ENCODE measurements at places on chromosomes 7 and 10.

GRCh38 chr10:127964621-127965020 is 57.7 kb downstream of the PTPRE start:
- DNase-seq = no peak

DNA sequence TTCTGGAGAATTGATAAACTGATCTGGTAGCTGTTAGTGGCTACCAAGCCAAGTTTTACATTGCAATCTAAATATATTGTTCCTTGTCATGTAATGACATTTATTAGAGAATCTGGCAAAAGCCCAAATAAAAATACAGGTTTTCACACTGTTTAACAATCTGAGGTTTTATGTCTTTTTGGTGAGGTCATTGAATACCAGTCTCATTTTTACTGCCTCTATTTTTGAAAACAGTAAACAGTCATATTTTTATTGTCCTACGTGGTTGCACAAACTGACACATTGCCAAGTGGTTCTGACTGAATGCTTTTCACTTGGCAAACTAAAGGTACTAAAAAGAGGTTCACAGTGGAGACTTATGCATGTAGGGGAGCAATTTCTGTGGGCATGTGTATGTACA is 157.5 kb downstream of the PRKG1 start:
- no peak for DNase-seq

DNA sequence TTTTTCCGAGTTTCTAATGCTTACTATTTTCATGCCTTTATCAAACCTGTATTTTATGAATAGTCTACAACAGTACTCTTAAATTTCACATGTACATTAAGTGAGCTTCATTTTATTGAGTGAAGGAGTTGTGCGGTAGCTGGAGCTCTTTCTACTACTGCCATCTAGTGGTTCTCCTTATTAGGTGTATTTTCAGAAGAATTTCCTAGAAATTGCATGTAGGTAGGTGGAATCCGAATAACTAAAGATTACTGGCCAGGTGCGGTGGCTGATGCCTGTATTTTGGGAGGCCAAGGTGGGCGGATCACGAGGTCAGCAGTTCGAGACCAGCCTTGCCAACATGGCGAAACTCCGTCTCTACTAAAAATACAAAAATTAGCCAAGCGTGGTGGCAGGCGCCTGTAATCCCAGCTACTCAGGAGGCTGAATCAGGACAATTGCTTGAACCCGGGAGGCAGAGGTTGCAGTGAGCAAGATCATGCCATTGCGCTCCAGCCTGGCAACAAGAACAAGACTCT is 38.3 kb downstream of the LRRC72 start:
- peak; percentile 52 for DNase-seq

GRCh38 chr7:158682456-158682855 is 22.1 kb downstream of the NCAPG2 start:
- no peak for DNase-seq

- no peak for DNase-seq
Observed at GRCh38 chr10:95531994-95532399, 29.2 kb downstream of the SORBS1 start.

GRCh38 chr7:11447106-11447505 is 384.9 kb downstream of the THSD7A start:
- DNase-seq = no peak

DNA sequence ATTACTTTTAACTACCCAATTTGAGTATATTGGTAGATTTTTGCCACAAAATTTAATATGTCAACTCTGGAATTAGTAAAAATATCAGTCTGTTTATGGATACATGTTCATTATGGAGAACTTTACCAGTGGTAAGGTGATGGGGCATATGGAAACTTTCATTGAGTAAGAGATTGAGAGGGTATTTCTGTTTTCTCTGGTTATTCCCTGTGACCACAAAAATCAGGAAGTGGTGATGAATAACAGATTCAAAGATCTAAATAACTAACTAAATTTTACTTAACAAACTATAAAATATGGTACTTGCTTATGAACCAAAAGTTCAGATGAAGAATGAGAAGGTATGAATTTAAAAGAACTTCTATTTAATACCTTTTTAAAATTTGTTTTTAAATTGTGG is 22.1 kb upstream of the STEAP4 start:
- DNase-seq = no peak

GRCh38 chr7:16421333-16422102 is at the start of gene CRPPA:
Gene CRPPA (minus strand): TSS chr7:16421538. CDS start chr7:16421322, 216 bp downstream.
- peak; percentile 45 for DNase-seq

DNA sequence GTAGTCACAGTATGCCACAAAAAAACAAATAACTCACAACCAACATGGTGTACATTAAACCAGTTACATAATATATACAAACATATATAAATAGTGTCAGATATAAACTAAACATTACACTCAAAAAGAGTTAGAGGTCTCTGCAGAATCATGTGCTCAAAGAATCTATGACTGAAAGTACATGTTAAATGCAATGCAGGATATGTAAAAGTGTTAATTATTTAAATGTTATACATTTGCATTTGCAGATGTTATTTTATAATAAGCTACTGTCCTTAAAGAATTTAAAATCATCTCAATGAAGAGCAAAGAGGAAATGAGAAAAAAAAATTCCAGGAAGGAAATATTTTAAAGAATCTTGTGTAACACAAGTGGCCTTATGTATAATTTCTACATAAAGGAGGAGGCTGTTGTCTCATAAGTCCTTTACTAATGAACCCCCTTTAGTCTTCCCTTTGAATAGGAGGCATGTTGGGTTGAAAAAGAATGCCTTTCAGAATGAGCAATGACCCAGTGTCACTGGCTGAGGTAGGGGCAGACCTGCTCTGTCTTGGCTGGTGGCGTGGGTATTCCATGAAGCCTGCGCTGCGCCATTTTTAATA is 148.9 kb downstream of the ITGA8 start:
- no peak for DNase-seq

DNA sequence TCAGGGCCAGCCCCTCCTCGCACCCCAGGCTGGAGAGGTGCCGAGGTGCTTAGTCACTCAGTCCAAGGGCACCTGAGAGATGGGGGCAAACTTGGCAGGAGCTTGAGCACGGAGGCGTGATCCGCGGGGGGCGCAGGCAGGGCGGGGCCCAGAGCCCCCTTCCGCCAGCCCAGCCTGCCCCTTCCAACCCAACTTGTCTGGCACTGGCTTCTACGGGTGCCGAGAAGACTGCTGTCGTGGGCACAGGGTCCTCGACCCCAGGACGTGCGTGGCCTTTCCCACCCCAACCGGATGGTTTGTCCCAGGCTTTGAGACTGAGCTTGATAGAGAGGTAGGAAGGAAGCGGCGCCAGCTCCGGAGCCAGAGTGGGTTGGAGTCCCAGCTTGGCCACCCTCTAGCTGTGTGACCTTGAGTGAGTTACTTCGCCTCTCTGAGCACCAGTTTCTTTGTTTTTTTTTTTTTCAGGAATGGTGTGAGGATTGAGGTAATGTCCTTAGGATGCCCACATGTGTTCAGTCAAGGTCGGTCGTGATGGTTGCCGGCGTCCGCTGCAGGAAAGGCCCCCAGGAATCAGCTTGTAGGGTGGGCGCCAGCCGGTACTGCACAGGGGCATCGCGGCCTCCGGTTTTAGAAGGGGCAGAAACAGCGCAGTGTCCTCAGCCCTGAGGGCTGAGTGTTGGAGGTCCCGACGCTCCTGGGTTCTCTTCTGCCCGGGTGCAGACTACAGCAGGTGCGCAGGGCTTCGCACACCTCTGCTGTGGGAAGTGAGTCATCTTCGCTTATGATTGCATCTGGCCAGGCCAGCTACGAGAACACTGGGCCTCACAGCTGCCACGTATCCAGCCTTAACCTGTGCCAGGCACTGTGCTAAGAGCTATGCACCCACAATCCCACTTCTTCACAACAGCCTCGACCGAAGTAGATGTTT is 28.6 kb upstream of the VAX1 start:
- DNase-seq = no peak

GRCh38 chr7:90396420-90396819 is 6.8 kb upstream of the CLDN12 start:
- DNase-seq = no peak

DNA sequence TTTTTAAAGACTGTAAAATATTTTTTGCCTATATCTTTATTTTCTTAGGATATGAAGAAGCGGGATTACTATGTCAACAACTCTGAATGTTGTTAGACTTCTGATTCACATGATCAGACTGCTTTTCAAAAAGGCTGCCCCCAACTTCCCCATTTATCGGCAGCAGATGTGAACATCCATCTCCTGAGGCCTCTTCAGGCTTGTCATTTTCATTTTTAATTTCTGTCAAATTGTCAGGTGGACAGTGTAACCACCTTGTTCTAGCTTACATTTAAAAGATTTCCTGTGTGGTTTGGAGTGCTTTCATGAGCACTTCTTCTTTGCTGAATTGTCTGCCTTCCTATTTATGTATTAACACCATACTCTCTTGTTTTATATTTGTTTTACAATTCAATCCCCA is 78.8 kb upstream of the GSDME start:
- no peak for DNase-seq

DNA sequence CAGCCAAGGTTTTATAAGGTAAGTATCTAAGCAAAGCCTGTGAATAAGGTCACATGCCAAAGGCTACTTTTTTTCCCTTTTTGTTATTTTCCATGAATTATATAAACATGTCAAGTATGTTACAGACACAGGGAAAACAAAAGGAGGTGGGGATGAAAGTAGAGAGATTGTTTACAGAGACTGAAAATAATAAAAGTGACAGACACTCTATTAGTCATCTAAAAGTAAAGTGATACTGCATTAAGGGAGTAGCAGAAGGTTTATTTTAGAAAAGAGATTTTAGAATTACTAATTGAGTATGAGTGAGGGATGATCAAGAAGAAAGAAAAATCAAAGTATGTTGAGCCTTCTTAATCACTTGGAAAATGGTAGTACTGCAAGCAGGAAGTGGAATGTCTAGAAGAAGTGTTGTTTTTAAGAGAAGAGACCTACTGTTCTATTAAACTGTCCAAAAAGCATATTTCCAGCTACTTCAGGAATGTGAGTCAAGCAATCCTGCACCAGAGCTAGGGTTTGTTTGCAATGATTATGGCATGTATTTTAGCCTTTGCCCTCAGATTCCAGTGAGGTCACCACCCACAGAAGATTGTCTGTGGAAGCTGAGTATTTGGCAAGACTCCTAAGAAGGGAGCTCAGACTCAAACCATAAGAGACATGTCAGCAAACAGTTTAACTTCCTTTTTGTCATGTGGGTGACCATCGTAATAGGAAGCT is 177.9 kb upstream of the PLXDC2 start:
- peak; percentile 95 for DNase-seq

DNA sequence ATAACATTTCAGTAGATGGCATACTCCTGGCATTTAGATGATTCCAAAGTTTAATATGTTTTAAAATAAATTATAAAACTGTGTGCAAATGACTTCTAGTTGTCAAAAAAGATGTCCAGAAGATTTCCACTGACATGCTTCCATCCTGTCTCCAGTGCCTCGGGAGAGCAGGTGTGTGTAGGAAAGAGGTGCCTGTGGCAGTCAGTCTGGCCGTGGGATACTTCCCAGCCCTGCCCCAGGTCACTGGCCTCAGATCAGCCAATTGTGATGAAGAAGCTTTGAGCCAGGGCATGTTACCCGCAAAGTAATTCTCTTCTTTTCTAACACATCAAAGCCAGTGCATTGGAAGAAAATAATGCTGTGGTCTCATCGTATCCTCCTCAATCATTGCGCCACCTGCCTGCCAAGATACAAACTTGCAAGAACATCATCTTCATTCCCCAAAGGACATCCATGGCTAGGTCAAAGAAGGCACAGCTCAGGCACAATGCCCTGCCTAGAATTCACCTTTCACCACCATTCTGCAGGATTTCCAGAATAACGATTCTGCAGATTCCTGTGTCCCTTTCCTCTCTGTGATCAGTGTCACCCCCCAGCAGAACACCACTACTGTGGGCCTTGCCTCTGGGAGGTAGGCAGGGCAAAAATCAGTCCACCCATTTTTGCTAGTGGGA is 6.3 kb upstream of the KCNMA1 start:
- peak; percentile 68 for DNase-seq

GRCh38 chr7:50565977-50566376 is 772 bp upstream of the DDC start:
- no peak for DNase-seq

GRCh38 chr7:43454936-43455518 is 127.9 kb upstream of the STK17A start:
- DNase-seq = peak; percentile 58

DNA sequence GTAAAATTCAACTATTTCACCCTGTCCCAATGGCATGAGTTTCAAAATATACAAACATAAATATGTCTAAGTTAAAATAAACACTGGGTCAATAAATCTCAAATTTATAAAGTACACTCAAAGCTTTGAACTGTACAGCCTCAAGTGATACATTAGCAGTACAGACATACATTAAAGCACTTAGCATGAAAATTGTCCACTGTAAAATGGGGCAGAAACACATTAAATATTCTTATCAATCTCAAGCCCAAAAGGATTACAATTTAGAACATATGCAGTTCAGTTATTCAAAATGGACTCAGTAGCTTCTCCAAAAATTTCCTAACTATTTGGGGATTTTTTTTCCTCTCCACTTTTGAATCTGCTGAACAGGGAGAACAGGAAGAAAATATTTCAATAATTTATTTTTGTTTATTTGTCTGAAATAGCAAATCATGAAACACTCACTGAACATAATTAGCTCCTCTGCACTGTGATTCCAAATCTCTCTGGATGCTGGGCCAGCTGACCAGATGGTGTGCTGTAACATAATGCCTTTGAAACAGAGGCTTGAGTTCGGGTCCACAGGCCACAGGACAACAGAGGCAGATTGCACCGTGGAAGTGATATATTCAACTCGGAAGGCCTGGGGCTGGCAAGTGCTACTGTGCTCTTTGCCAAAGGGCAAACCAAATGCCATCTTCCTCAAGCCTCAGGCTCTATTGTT is 248.9 kb upstream of the LRRN3 start:
- no peak for DNase-seq

DNA sequence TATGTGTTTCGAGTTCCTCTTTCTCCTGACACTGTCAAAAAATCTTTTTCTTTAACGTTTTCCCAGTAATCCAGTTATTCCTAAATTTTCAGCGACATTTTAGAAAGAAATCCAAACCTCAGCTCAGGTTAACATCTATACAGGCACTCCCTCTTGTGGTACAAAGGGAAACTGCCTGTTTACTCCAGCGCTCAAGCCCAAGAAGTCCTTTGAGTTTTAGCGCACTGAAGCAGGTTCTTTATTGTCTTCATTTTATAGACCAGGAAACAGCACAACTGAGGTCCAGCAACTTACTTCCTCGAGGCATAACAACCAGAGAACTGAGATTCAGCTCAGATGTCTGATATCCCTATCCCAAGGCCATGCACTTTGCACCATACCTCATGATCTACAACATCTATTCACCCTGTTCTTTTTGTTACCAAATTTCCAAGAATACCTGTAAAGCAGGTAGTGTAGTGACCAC is 287.2 kb upstream of the MKLN1 start:
- peak; percentile 73 for DNase-seq

DNA sequence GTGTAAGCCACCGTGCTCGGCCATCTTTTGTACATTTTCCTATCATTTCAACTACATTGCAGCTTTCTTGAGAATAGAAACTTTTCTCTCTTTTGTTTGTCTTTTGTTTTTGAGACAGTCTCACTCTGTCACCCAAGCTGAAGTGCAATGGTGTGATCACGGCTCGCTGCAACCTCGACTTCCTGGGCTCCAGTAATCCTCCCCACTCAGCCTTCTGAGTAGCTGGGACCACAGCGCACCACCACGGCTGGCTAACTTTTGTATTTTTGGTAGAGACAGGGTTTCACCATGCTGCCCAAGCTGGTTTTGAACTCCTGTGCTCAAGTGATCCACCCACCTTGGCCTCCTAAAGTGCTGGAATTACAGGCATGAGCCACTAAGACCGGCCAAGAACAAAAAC is 31.3 kb upstream of the DAGLB start:
- DNase-seq = no peak

Measured in fibroblast of upper back skin (primary cell).